ENCODE measurements at places on chromosomes 2 and 18. TPM values are rescaled to one million over a fixed set of nuclear protein-coding genes. Genes with fewer than 3 reads are reported as not detected.

DNA sequence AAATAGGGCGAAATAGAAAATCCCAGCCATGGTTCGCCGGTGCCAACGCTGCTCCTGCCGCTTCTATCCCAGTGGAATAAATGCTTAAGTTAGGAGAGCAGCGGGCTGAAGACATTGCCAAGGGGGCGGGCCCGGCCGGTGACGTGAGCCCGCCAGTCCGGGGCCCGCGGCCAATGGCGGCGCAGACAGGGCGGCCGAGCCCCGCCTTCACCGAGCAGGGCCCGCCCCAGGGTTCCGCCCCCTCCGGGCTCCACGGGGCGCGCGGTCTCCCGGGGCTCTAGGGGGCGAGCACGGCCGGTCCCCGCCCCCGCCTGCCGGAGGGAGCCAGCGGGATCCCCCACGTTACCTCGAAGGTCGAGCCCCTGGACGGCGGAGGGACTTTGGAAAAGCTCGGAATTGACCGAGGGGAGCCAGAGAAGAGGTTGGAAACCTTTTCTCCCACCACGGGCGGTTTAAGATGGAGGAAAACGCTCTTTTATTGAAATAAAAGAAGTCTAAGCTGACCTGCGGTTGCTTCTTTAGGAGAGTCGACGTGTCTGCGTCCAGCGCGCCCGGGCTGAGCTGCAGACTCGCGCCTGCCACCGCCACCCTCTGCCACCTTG, at the start of gene EPHA4:
Gene EPHA4 (minus strand): TSS at position 86 of the 602 bp plus-strand sequence. CDS start 56 bp downstream, at position 30.
- peak within 1 kb of the TSS; percentile 82 for H3K4me3 ChIP-seq
- peaks cover 15% of the 10 kb centered on the region for H3K36me3 ChIP-seq
- peaks cover 53% of the 10 kb centered on the region for H3K27me3 ChIP-seq
- peaks cover 29% of the 10 kb centered on the region for H3K4me1 ChIP-seq

- no peak for DNase-seq
- no peak overlapping the region for H3K4me3 ChIP-seq
- no peaks in the 10 kb centered on the region for H3K36me3 ChIP-seq
- no peaks in the 10 kb centered on the region for H3K27me3 ChIP-seq
Observed at GRCh38 chr18:3983351-3983969, 471.6 kb downstream of the DLGAP1 start.

EVX2 gene
- not detected for total RNA-seq

DNA sequence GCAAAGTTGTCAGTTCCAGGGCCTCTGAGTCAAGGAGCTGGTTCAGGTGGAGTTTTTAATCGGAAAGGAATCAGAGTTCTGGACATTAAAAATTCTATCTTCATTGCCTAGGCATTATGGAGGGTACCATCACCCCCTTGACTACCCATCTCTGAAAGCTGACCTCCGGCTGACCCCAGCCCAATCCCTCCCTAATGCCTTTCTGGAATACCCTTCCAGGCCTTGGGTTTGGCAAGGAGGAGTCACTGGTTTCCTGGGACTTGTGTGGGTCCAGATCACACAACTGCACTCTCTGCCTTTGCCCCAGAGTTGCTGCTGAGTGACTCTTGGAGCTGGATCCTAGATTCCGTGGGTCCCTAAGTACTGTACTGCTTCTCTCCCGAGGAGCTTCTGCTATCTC, 1.0 kb upstream of the OSR1 start:
- H3K27me3 ChIP-seq, result peaks cover 94% of the 10 kb centered on the region
- H3K4me3 ChIP-seq, result no peak overlapping the region
- H3K36me3 ChIP-seq, result peaks cover 5% of the 10 kb centered on the region
- DNase-seq, result no peak
- no peak overlapping the region for H3K27ac ChIP-seq

DNA sequence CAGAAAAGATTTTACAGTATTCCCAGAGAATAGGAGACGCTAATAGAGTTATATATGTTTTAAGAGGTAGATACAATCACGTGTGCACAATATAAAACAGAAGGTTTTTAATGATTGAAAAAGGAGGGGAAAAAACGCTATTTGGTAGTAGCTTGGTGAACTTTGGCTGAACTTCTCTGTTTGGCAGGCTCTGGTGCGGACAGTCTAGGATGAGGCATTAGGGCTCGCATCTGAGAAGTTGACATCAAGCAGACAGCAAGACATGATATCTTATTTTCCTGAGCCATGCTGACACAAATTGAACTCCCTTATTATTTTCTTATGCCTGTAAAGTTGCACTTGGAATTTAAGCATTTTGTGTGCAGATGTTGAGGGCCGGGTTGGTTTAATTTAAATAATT, 176.6 kb downstream of the EN1 start:
- H3K4me1 ChIP-seq, result no peaks in the 10 kb centered on the region
- H3K27me3 ChIP-seq, result no peaks in the 10 kb centered on the region
- H3K27ac ChIP-seq, result no peak overlapping the region
- no peak for DNase-seq

DNA sequence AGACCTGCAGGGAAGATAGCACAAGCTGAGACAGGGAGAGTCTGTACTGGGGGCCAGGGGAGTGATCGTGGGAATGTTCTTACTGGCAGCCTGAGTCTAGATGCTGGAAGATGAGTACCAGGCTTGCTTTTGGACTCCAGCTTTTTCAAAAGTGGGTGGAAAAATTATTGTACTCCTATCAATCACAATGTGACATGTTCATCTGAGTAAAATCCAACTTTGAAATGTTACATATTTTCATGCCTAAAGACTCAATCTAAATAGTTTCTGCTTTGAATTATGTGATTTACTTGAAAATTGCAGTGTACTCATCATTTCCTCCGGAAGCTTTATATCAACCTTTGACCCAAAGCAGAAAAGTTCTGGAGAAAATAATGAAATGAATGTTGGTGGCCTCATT, 49.7 kb upstream of the ST3GAL5 start:
- H3K36me3 ChIP-seq, result peaks cover 19% of the 10 kb centered on the region
- no peak overlapping the region for H3K27ac ChIP-seq
- H3K4me1 ChIP-seq, result peaks cover 17% of the 10 kb centered on the region
- peaks cover 14% of the 10 kb centered on the region for H3K27me3 ChIP-seq

TGFA gene
- total RNA-seq, result not detected

DNA sequence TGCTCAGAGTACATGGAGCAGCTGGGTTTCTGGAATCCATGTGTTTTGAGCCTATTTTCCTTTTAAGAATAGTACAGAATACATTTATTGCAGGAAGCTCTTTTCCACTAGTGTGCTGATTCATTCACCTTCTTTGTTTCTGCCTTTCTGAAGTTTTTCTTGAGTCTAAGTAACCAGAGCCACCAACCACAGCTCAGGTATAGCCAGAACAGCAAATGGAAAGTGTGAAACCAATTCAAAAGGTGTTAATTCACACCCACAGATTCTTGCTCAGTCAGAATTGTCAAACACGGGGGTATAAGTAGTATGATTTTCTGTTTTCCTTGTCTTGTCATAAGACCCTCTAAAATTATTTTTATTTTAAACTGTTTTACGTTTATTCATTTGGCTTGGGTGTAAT, 75.9 kb upstream of the DYNAP start:
- no peak for DNase-seq
- no peaks in the 10 kb centered on the region for H3K4me1 ChIP-seq
- peaks cover 11% of the 10 kb centered on the region for H3K27me3 ChIP-seq
- H3K4me3 ChIP-seq, result no peak overlapping the region
- H3K27ac ChIP-seq, result no peak overlapping the region
- H3K36me3 ChIP-seq, result no peaks in the 10 kb centered on the region

GRCh38 chr2:162074928-162075688, 1.1 kb upstream of the DPP4 start:
- H3K4me1 ChIP-seq, result peaks cover 37% of the 10 kb centered on the region
- peak overlapping the region; percentile 36 for H3K4me3 ChIP-seq
- DNase-seq, result no peak
- peak overlapping the region; percentile 73 for H3K27ac ChIP-seq

GRCh38 chr18:76568731-76569130, 73.7 kb upstream of the ZNF516 start:
- no peak overlapping the region for H3K27ac ChIP-seq
- no peak for DNase-seq
- H3K36me3 ChIP-seq, result no peaks in the 10 kb centered on the region
- H3K4me3 ChIP-seq, result no peak overlapping the region
- no peaks in the 10 kb centered on the region for H3K4me1 ChIP-seq
- peaks cover 6% of the 10 kb centered on the region for H3K27me3 ChIP-seq

STPG4 gene
- 0.13 TPM for total RNA-seq

MCM6 gene
- total RNA-seq, result 130 TPM

DNA sequence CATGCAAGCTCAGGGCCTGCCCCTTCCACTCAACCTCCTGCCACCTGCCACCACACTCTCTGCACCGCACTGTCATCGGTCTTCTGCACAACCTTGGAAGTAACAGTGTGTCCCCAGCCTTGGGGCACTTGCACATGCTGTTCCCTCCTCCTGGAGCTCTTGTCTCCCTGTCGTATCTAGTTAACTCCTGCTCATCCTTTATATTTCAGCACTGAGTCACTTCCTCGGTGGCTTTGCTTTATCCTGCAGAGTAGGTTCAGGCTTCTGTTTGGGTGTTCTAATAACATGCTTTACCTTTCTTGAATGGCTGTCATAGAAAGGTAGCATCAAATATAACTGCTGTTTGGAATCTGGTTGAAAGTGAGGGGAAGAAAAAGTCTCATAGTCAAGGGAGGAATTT, 25.3 kb downstream of the PAX8 start:
- DNase-seq, result no peak
- peak overlapping the region; percentile 1 for H3K27ac ChIP-seq
- H3K4me1 ChIP-seq, result peaks cover 72% of the 10 kb centered on the region
- no peaks in the 10 kb centered on the region for H3K27me3 ChIP-seq
- no peak overlapping the region for H3K4me3 ChIP-seq
- H3K36me3 ChIP-seq, result peaks cover 29% of the 10 kb centered on the region

GRCh38 chr2:2826621-2827020, 495.5 kb upstream of the MYT1L start:
- H3K36me3 ChIP-seq, result no peaks in the 10 kb centered on the region
- no peak overlapping the region for H3K4me3 ChIP-seq

GPR17 gene
- total RNA-seq, result not detected

SERPINB12 gene
- total RNA-seq, result not detected
